ENCODE measurements at places on chromosomes 2 and 18.

GRCh38 chr2:190180313-190181122, 118.0 kb upstream of the MSTN start:
- no peak for DNase-seq

- DNase-seq = no peak
Observed at GRCh38 chr2:42893047-42893758, 100.8 kb upstream of the HAAO start.

DNA sequence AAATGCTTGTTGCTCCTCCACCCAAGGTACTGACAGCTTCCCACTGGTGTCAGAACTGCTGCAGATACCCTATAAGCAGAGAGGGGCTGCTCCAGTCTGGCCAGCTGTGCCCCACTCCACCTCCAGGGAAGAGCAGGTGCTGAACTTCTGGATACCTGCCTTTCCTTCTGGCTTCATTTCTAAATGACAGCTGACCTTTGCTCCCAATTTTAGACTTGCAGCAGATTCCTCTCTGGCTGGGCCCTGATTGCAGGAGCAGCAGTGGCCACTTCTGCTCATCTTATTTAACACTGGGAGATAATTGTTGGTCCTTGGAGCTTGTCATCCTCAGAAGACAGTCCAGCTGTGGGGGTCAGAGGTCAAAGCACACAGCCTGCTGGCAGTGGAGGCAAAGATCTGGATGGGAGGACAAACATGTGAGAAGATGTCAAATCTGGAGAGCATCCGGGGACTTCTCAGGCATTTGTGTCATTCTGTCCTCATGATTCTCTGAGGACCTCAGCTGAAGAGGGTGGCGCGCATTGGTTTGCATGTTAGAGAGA, 38.9 kb downstream of the SETBP1 start:
- DNase-seq = no peak

DNA sequence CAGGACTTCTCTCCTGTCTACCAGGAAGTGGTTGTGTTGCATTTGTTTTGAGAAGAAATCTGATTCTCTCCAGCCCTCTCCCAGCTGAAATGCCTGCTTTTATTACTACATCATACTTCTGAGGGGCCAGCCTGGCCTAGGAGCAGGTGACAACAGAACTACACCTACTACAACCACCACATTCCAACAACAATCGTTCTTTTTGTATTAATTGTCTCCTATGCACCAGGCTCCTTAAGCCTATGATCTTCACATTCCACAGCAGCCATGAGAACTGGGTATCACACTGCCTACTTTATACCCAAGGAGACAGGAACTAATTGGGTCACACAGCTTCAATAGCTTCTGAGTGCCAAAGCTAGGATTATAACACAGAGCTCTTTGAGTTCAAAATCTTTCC, 167.7 kb downstream of the TDRD15 start:
- DNase-seq = no peak

- DNase-seq = no peak
Observed at GRCh38 chr2:236449167-236449761, 120.4 kb upstream of the ACKR3 start.

DNA sequence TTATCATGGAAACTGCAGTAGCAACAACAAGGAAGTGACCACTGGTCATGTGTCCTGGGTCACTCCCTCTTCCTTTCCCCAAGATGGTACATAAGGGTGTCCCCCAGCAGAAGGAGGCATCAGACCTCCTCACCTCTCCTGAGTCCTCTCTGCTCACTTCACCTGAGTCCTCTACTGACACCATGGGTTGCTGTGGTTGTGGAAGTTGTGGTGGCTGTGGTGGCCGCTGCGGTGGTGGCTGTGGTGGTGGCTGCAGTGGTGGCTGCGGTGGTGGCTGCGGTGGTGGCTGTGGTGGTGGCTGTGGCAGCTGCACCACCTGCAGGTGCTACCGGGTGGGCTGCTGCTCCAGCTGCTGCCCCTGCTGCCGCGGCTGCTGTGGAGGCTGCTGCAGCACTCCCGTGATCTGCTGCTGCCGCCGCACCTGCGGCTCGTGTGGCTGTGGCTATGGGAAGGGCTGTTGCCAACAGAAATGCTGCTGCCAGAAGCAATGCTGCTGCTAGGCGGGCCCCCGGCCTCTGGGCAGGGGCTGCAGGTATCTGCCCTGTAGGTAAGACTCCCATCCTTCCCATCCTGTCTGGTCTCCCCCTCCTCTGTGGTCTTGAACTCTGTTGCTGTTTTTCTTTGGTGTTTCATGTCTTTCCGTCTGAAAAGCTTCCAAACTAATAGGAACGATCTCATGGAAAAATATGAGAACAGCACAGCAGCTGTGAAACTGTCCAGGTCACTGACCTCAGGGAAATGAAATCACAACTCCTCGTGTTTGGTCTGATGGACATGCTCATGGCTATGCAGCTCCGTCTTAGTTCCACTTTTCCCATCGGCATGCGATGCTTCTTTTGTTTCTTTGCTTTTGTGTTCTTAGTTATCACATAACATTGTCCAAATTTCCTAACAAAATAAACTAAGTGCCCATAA, at the start of gene SCYGR4:
SCYGR4 (plus strand) TSS at position 183 of the 915 bp plus-strand sequence; CDS start at position 183, 0 bp downstream.
- no peak for DNase-seq

DNA sequence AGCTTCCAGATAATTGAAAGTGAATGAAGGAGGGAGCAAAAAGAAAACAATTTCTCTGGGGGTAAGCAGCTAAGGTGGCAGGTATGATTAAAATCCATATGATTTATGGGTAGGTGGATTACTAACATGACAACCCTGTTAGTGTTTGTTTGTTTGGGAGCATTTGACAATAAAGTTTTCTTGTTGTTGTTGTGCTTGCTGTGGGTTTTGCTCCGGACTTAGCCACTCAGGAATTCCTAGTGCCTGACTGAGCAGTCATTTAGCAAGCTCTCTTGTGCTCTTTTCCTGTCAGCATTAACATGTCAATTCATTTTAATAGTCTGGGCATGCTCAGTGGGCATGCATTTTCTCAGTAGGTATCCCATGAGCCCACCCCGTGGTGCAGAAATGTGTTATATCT, 674.8 kb upstream of the ZEB2 start:
- no peak for DNase-seq

GRCh38 chr2:8368463-8368862, 313.4 kb upstream of the ID2 start:
- no peak for DNase-seq

- no peak for DNase-seq
Observed at GRCh38 chr2:11996618-11997017, 250.2 kb downstream of the LPIN1 start.

DNA sequence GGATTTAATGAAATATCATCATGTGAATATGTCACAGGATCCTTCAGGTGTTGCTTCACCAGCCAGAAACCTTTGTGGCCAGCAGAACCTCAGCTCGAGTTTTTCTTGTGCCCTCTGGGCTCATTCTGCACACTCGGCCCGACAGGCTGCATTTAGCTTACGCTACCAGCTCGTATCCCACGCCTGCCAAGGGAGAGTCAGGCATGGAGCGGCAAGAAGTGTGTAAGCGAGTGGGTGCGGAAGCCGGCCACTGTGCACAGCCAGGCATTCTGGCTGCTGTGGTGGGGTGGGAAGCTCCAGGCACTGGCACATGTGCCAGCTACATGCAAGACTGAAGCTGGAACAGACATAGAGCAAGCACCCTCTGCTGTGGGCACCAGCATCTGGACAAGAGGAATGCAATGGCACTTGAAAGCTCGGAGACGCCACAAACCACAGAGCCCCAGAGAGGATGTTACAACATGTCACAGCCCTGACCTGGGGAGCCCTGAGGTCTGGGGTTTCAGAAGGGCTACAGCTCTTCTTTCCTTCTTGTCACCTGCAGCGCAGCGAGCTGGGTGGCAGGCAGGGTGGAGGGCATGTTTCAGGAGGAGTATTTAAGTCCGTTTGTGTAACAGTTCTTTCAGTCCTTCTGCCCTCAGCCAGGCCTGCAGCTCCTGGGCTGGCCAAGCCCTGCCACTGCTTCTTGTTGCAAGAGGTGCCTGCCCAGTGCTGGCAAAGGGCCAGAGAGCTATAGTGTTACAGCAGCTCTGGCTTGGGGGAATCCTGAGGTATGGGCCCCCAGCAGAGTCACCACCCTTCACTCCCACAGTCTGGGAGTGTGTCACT, 257.3 kb upstream of the HNMT start:
- DNase-seq = peak; percentile 95

GRCh38 chr2:109545828-109546713, 67.7 kb downstream of the SEPTIN10 start:
- DNase-seq = no peak

- no peak for DNase-seq
Observed at GRCh38 chr2:119068154-119068725, 90.3 kb downstream of the C1QL2 start.

GRCh38 chr2:195639959-195640358, 17.1 kb upstream of the SLC39A10 start:
- DNase-seq = no peak

DNA sequence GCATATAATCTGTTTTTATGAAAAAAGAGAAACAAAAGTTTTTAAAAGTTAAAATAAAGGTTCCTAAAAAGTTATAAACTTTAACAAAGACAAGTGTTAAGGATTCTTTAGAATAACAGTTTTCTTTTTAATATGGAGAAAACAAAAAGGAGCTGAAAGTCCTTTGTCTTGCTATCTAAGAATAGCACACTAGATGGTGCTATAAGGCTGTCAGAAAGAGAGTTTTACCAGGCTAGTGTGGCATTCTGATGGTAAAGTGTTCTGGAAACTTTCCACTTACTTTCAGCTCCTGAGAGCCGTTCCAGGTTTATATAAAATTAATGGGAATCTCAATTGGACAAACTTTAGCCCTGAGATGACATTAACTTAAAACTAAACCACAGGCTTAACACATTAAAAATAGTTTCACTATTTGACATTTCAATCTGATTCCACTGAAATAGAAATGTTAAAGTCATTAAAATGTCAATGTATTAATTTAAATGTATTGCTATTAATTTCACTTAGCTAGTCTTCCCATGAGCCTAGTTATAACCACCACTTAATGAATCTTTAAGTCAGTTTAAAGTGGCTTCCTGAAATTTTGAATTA, 3.7 kb downstream of the FBXO48 start:
- DNase-seq = no peak

DNA sequence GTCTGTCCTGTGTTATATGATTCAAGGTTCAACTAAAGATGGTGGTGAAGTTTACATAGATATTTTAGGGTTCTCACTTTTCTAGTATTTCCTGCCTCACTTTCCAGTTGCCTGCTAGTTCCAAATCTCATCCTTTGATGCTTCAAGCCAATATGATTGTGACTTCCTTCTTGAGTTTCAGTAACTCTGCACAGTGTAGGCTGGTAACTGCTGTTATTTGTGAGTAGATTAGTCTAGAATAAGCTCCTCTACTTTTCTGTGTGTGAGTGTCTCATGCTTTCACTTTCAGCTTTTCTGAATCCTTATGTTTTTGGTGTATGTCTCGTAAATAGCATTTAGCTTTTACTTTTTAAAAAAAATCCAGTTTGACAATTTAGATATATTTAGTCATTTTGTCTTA, 42.6 kb downstream of the GALNT1 start:
- DNase-seq = no peak

GRCh38 chr2:23681356-23682140, 245.4 kb downstream of the ATAD2B start:
- DNase-seq = no peak

GRCh38 chr2:213021971-213022899, 129.2 kb downstream of the IKZF2 start:
- DNase-seq = no peak
